ENCODE measurements at places on chromosomes 16 and 17. TPM values are rescaled to one million over a fixed set of nuclear protein-coding genes. Genes with fewer than 3 reads are reported as not detected.

DNA sequence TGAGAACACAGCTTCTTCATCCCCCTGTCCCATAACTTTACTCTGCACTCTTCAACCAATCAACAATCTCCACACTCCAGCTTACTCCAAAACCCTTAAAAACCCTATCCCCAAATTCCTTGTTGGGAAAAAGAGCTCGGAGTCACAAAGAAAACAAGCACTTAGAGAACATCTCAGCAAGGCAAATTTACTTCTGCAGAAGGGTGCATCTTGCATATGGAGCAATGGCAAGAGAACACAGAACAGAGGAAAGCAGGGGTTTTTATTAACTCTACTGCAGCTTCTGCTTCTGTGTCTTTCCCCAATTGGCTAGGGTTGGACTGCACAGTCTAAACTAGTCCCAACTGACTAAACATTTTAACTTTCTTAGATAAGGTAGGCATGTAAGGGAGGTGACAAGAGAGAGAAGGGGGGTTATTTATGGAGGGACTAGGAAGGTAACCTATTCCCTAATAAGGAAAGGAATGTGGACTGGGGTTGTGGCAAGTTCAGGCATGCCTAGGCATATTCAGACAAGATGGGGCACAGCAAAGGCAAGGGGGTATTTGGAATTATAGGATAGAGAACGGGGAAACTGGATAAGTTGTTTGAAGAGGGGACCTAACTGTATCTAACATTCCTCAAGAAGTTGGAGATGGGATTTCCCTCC is 125.5 kb downstream of the CACNG3 start:
- no peak for DNase-seq

DNA sequence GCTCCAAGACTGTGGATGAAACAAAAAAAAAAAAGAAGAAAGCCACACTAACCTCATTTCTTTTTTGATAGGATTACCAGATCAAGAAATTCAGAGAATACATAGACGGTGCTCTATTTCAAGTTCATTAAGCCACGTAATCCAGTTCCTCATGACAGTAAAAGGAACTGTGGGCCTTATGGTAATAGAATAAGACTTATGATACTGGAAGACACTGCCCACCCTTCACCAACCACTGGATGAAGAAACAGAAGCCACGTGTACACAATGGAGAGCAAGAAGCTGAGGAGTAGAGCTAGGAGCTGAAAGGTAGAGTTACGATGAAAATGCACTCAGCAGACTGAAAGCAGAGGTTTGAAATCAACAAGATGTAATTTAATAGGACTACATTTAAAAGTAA is 11.2 kb downstream of the NCBP3 start:
- DNase-seq: no peak

DNA sequence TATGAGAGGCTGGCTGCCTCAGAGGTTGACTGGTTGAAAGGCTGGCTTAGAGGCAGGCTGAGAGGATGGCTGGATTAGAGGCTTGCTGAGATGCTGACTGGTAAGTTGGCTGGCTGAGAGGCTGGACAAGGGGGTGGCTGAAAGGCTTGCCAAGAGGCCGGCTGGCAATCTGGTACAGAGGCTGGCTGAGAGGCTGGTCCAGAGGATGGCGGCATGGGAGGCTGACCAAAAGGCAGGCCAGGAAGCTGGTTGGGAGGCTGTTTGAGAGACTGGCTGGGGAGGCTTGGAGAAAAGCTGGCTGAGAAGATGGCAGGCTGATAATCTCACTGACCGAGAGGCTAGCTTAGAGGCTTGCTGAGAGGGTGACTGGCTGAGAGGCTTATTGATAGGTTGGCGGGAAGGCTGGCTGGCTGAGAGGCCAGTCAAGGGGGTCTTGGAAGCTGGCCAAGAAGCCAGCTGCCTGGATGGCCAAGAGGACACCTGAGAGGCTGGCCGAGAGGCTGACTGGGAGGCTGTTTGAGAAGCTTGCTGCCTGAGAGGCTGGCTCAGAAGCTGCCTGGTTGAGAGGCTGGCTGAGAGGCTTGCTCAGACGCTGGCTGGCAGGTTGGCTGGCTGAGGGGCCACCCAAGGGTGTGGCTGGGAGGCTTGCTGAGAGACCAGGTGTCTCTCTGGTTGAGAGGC is 34.2 kb upstream of the ACSM2B start:
- DNase-seq: no peak

- DNase-seq: no peak
Measured at GRCh38 chr17:61201211-61201610, 198.4 kb upstream of the TBX2 start.

The MT1F gene
- 0.51 TPM for total RNA-seq

DNA sequence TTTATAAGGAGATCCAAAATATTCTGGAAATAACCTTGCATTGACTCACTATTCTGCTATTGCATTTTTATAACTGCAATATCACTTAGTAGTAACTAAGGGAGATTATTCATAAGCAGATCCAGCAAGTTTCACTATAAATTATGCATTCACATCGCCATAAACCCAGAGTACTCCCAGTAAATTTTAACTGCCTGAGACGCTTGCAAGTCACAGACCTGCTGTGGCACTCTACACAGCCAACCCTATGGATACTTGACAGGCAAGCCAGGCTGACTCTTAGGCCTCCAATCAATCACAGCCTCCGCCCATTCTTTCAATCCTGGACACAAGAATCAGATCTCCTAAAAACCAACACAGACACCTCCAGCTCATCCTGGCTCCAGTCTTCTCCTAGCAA is 28.2 kb downstream of the USP31 start:
- DNase-seq: no peak

Data from dermis microvascular lymphatic vessel endothelial cell (primary cell).